ENCODE measurements at places on chromosomes 1 and 21.

DNA sequence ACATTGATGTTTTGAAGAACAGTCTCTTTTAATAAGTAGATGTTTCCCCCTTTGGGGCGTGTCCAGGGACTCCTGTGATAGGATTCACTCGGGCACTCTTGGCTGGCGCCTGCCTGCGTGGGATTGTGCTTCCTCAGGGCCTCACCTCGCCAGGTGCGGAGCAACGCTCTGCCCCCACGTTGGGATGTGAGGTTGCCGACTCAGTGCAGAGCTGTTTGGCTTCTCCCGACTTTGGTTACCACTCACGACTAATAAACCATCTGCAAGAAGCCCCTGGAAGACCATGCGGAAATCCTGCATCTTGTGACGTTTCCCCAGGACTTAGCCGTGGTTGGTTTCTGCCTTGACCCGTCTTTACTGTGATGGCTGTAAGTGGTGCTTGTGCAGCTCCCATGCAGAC is 106.4 kb downstream of the PCBP3 start:
- DNase-seq: no peak

DNA sequence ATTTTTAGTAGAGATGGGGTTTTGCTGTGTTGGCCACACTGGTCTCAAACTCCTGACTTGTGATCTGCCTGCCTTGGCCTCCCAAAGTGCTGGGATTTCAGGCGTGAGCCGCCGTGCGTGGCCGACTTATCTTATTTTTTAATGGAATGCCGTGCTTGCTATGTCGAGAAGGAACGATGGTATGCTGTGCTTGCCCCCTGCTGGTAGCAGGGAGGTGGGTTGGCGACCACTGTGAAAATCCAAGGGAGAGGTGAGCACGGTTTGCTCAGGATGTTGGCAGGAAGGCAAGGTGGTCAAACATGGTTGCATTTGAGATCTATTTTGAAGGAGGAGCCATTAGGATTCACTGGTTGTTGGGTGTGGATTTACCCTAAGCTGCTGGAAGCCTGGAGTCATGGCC is 45.8 kb upstream of the RCC2 start:
- no peak for DNase-seq

GRCh38 chr1:233440951-233441401 is 113.5 kb downstream of the MAP3K21 start:
- no peak for DNase-seq

DNA sequence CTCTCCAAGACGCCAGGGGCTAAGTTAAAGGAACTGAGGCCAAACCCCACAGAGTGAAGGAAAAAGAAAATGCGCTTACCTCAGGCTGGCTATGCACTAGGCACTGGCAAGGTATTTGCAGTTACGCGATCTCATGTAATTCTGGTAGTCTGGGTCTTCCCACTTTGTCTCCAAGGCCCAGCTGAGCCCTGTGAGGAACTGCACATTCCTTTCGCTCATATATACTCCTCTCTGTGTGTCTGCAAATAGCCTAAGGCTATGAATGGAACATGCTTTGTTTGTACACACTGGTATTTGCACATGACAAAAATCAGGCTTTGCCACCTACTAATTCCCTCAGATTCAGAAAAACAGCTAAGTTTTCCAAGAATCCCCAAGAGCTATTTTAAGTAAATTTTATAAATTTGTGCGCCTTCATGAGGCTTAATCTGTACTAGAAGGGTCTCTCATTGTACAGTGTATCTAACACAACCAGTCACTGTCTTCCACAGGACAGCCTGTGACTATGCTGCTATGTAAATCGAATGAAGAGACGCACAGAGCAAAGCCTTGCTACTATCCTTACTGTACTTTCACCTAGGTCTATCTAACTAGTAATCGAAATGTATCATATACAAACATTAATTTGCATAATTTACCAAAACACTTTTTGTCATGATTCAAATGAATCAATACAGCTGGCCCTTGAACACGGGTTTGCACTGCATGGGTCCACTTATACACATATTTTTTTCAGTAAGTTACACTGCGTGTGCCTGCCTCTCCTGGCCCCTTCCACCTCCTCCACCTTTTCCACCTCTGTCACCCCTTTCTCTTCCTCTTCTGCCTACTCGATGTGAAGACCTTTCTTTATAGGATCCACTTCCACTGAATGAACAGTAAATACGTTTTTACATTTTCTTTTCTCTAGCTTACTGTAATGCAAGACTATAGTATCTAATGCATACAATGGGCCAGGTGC is 87.0 kb downstream of the SIPA1L2 start:
- DNase-seq: no peak

DNA sequence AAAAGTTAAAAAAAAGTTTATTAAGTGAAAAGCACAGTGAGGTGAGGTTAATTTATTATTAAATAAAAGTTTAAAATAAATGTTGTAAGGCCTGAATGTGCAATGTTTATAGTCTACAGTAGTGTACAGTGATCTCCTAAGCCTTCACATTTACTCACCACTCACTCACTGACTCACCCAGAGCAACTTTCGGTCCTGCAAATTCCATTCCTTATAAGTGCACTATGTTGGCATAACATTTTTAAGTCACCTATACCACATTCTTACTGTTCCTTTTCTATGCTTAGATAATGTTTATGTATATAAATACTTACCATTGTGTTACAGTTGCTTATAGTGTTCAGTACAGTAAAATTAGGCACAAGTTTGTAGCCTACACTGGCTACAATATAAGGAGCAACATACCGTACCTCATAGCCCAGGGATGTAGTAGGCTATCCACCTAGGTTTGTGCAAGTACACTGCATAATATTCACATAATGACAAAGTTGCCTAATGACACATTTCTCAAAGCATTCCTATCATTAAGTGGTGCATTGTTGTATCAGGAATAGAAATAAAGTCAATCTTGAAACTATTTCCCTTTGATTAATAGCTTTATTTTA is 426.5 kb upstream of the BRINP3 start:
- no peak for DNase-seq

GRCh38 chr1:198499588-198499987 is 40.9 kb downstream of the ATP6V1G3 start:
- no peak for DNase-seq

DNA sequence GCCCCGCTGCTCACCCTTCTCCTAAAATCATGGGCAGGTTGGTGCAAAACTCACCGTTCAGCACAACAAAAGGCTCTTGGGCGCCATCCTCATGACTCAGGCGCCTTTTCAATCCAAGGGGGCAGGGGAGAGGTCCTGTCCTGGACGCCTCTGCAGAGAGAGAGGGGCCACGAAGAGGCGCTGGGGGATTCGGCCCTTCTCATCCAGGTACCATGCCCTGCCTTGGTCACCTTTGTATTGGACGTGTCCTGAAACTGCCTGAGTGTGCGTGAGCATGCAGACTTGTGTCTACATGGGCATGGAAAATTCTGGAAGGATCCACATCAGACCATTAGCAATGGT is 53.5 kb downstream of the SLC37A1 start:
- no peak for DNase-seq

DNA sequence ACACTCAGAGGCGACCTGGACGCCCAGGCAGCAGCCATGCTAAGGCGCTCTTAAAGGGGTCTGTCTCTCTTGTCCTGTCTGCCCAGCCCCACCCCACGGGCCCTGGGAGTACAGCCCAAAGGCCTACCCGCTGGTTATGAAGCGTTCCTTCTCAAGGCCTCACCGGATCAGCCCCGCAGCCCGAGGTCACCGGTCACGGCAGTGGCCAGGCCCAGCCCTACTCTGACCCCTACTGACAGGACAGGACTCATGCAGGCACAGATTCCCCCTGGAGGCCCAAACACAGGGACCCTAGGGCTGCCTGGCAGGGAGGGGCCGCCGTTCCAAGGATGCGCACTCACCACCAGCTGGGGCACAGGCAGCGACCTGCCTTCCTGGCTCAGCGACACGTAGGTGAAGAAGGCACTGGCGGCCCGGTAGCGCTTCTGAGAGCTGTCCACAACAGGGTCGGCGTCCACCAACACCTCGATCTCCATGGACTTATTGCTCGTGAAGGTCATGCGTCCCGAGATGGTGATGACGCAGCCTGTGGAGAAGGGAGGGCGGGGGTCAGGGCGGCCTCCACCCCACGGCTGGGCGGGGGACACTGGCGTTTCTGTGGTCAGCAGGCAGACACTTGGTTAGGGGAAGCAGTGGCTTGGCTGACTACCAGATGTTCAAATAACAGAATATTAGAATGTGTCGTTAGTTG is 20.0 kb upstream of the GPR153 start:
- DNase-seq: no peak

- DNase-seq: no peak
Observed at GRCh38 chr1:197356723-197357533, 88.9 kb downstream of the CRB1 start.

DNA sequence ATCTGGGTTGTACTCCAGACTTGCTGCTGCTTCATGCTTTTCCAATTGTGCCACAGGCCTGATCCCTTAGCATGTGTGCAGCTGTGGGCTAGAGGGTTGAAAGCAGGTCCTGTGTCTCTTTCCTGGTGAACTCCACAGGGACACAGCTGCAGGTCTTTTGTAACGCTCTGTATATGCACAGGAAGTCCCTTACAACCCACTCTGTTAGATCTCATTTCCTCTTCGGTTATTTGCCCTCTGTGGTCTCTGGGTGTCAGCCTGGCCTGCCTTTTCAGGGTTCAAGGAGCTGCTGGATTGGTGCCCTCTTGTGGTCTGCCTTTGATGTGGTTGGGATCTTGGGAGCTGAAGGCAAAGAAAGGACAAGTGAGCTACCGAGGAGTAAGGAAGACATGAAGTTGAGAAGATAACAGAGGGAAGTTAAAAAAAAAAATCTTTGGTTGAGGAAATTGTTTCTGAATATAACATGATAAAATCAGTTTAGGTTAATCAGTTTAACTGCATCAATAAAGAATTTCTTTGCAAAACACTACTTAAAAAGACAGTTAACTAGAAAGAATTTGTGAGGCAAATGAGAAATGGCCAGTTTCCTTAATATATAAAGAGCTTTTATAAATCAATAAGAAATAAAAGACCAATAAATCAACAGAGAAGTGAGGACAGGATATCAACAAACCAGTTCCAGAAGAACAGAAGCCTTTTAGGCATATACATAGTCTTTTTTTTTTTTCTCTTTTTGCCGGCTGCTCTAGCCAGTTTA is 44.1 kb downstream of the UCK2 start:
- no peak for DNase-seq

- no peak for DNase-seq
Observed at GRCh38 chr1:1118011-1118875, 2.4 kb upstream of the C1orf159 start.

DNA sequence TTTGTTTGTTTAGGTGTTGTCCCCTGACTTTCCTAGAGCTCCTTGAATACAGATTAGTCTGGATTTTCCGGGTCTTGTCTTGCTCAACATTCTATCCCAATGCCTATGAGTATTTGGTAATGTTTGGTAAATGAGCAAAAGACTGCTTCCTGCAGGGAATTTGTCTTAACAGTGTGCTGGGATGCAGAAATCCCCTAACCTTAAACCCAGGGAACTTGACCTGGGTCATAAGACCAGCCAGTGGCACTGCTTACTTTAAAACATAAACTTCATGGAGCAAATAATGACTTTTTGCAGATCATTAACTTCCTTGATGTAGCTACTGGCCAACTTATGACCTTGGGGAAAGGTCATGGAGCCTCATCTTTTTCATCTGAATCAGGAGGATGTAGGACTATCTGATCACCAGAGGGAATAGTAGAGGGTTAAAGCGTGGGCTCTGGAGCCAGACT is 27.2 kb downstream of the TCEANC2 start:
- no peak for DNase-seq

GRCh38 chr1:30268923-30269666 is 454.3 kb downstream of the MATN1 start:
- DNase-seq: no peak

DNA sequence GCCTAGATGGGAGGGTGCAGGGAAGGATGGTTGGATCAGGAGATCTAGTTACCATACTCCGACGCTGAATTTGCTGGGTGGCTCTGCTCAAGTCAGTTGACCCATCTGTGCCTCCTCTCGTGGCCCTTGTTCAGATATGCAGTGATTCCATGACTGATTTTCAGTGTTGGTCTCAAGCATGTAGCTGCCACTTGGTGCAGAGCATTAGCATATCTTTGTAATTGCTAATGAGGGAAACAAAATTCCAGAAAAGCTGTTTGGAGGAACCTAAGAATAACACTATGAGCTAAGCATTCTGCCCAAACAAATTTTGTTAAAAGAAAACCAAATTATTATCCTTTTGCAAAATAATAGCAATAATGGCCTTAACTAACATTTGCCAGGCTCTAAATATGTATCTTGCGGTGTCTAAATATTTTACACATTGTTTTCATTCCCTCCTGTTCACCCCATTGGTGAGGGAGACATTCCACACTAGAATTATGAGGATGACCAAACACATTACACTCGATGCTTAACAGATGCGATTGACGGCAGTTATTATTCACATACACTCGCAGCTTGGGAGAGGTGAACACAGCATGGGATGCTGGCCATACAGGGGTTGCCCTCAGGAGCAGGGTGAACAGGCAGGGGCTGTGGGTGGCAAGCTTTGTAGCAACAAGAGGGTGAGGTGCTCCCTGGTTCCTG is 69.1 kb downstream of the KCNJ15 start:
- no peak for DNase-seq

GRCh38 chr1:5597991-5598823 is 394.0 kb downstream of the NPHP4 start:
- DNase-seq: no peak

- DNase-seq: no peak
Observed at GRCh38 chr1:60765204-60765603, 317.2 kb upstream of the NFIA start.

Data from occipital lobe (tissue), 3 donors.